ENCODE measurements at places on chromosomes 6 and 20. TPM values are rescaled to one million over a fixed set of nuclear protein-coding genes. Genes with fewer than 3 reads are reported as not detected.

LRRC1 gene
- total RNA-seq, result 2.3 TPM

HEY2 gene
- not detected for total RNA-seq

TNFRSF6B gene
- total RNA-seq, result not detected

C6orf58 gene
- not detected for total RNA-seq

PKIB gene
- not detected for total RNA-seq

SSTR4 gene
- total RNA-seq, result not detected

BFSP1 gene
- total RNA-seq, result 0.34 TPM

TFAP2C gene
- total RNA-seq, result not detected

FAM217A gene
- not detected for total RNA-seq

COL21A1 gene
- total RNA-seq, result not detected

APCDD1L gene
- total RNA-seq, result not detected

RBM24 gene
- not detected for total RNA-seq

MAPK13 gene
- 70.1 TPM for total RNA-seq

FERMT1 gene
- 0.44 TPM for total RNA-seq

CLIC5 gene
- total RNA-seq, result 6.5 TPM

TRIM38 gene
- 8.6 TPM for total RNA-seq

PLG gene
- not detected for total RNA-seq

ENPP1 gene
- total RNA-seq, result 2.0 TPM

GINS1 gene
- total RNA-seq, result 32.9 TPM

CST5 gene
- not detected for total RNA-seq

PRL gene
- total RNA-seq, result not detected

HTR1B gene
- total RNA-seq, result not detected

KIF25 gene
- total RNA-seq, result not detected

HLA-DQA2 gene
- total RNA-seq, result 0.48 TPM

JPH2 gene
- not detected for total RNA-seq

ULBP2 gene
- 0.65 TPM for total RNA-seq

KCNG1 gene
- 4.3 TPM for total RNA-seq

NFATC2 gene
- total RNA-seq, result 45.2 TPM

NR2E1 gene
- not detected for total RNA-seq

SIM1 gene
- not detected for total RNA-seq

RIMS4 gene
- total RNA-seq, result not detected

SCUBE3 gene
- total RNA-seq, result 0.06 TPM

NHSL1 gene
- 0.19 TPM for total RNA-seq

DEFB124 gene
- total RNA-seq, result not detected

TIAM2 gene
- total RNA-seq, result 19.2 TPM

ASXL1 gene
- total RNA-seq, result 119 TPM

Data from activated CD8-positive, alpha-beta memory T cell treated with anti-CD3 and anti-CD28 coated beads for 36 hours (primary cell).